ENCODE measurements at places on chromosomes 3 and 15.

- DNase-seq, result no peak
Measured at GRCh38 chr3:64342940-64343688, 117.8 kb upstream of the PRICKLE2 start.

DNA sequence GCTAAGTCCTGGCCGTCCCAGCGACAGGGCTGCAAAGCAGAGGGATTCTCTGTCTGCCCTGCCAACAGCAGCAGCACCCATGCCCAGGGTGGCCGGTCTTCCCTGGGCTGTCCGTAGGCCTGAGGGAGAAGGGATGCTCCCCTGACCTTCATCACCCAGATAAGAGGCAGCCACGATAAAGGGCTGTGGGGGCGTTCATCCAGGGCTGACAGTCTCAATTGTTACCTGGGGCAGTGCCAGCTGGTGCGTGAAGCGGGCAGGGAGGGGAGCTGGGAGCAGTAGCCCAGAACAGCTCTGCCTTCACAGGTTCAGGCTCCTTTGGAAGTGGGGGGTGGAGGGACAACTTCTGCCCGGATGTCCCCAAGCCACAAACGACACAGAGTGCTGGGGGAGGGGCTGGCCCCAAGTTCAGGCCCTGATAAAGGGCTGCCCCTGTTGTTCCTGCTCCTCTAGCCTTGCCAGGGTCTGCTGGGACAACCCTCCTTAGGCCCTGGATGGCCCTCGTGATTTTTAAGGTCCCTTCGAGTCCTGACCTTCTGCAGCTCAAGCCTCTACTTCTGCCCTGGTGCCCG lies 94.7 kb downstream of the RAB11A start:
- DNase-seq, result no peak

GRCh38 chr15:68389041-68389930 lies 42.7 kb downstream of the ITGA11 start:
- DNase-seq, result peak; percentile 11

- DNase-seq, result no peak
Measured at GRCh38 chr3:48247401-48247811, 6.5 kb downstream of the ZNF589 start.

DNA sequence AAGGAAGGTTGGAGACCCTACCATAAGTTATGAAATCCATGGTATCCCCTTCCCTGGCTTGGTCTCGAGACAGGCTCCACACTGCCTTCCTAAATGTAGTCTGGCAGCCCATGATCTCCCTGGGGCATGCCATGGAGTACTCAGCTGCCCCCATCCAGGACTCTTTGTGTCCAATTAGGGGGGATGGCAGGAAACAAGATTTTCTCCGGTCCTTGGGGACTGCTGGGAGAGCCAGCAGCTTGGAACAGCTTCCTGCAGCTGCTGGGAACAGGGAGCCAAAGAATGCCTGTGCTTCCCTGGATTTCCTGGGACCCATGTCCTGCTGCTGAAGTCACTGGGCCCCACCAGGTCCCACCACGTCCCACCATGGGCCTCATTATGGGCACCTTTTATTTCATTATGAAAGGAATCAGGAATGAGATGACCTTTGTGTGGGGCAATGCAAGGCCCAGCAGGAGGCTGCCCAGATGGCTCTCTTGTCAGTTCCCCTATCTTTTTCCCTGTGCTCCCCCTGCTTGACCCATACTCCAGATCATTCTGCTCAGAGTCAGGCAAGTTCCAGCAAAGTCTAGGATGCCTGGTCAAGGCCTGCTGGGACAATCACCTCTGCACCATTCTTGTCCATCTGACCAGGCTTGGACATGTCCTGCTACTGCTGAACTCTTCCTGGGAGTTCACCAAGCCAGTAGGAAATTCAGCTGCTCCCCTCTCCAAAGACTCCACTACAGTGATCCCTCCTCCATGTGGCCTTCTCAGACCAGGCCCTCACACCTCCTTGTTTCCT lies 15.0 kb upstream of the DAG1 start:
- no peak for DNase-seq

GRCh38 chr3:66572090-66572675 lies 71.4 kb upstream of the LRIG1 start:
- no peak for DNase-seq

DNA sequence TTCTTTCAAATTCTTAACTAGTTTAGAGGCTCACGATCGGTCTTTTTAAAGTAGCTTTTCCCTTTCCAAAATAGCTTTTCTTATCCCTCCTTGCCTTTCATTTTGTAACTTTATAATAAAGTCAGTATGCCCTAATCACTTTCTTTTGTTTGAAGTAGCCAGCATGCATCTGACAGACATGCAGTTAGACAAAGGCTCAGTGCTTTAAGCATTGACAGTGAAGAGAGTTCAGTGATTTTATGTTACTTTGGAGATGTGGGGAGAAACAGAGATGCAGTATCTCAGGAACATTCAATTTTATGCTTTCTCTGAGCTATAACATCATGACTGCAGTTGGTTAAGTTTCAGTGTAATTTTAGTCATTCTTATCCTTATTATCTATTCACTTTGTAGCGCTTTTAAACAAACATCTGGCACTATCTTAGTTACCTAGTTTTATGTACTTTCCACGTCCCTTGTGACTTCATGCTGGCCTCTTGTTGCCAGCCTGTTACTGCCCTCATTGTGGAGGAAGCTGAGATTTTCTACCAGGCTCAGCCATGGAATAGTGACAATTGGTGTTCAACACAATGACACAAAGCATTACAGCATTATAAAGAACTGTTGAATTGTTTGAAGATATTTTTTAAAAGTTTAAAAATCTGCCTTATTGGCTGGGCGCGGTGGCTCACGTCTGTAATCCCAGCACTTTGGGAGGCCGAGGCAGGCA lies 90.3 kb downstream of the AKAP13 start:
- no peak for DNase-seq

Data from NCI-H1436 (cell line).